ENCODE measurements at places on chromosomes 2 and 18. TPM values are rescaled to one million over a fixed set of nuclear protein-coding genes. Genes with fewer than 3 reads are reported as not detected.

The FAM237A gene
- total RNA-seq: not detected

The EPG5 gene
- 11.5 TPM for total RNA-seq

The KLHL41 gene
- 0.28 TPM for total RNA-seq

The TM4SF20 gene
- total RNA-seq: not detected

The CD302 gene
- 11.6 TPM for total RNA-seq

The SPP2 gene
- total RNA-seq: not detected

The CAPN14 gene
- total RNA-seq: 0.07 TPM

The CLIP4 gene
- 35.5 TPM for total RNA-seq

The LYG2 gene
- total RNA-seq: not detected

The RTP5 gene
- not detected for total RNA-seq

The FBLN7 gene
- 2.0 TPM for total RNA-seq

The FIGN gene
- total RNA-seq: 0.99 TPM

The TWSG1 gene
- total RNA-seq: 116 TPM

The PKP4 gene
- total RNA-seq: 46.8 TPM

The RNF125 gene
- 0.60 TPM for total RNA-seq

The RAX gene
- not detected for total RNA-seq

The SIX3 gene
- not detected for total RNA-seq

The AAK1 gene
- total RNA-seq: 46.3 TPM

The RAPGEF4 gene
- total RNA-seq: 6.1 TPM

The APCDD1 gene
- 0.04 TPM for total RNA-seq

The TACR1 gene
- total RNA-seq: not detected

The BMP10 gene
- not detected for total RNA-seq

The ANKRD62 gene
- not detected for total RNA-seq

The LAMA3 gene
- 4.7 TPM for total RNA-seq

The ATG16L1 gene
- total RNA-seq: 48.3 TPM

The SP5 gene
- not detected for total RNA-seq

The FOXI3 gene
- not detected for total RNA-seq

The MC4R gene
- not detected for total RNA-seq

The ARHGAP28 gene
- 4.4 TPM for total RNA-seq

All from pulmonary artery endothelial cell (primary cell).